ENCODE measurements at places on chromosomes 1 and 21. TPM values are rescaled to one million over a fixed set of nuclear protein-coding genes. Genes with fewer than 3 reads are reported as not detected.

GRCh38 chr1:150688763-150689162 lies 8.2 kb downstream of the GOLPH3L start:
- DNase-seq, result no peak

DNA sequence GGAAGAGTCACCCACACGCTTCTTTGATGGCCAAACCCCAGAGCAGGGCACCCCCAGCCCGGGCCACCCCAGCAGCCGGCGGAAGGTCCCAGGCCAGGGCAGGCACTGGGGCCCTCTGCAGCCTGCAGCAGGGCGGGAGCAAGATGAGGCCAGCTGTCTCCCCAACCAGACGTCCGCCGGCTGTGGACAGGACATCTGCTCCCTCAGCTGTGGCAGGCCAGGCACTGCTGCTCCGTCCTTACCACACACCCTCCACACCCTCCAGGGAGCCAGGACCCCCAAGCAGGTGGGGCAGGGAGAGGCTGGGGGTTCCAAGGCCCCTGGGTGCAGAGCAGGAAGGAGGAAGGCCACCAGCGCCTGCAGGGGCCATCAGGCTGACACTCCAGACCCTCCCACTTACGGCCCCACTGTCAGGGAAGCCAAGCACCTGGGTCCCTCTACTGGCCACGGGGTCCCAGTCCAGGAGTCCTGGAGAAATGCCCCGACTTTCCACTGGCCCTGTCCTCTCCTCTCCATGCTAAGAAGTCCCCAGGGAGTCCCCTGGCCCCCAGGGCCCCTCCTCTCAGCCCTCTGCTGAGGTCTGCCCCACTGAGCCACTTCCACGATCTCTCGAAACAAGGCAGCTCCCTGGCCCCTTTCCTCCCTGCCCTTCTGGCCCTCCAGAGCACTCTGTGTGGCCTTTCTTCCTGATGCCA lies 5.6 kb downstream of the WNT9A start:
- no peak for DNase-seq

GRCh38 chr1:201274616-201275252 lies 8.6 kb upstream of the PKP1 start:
- no peak for DNase-seq

DNA sequence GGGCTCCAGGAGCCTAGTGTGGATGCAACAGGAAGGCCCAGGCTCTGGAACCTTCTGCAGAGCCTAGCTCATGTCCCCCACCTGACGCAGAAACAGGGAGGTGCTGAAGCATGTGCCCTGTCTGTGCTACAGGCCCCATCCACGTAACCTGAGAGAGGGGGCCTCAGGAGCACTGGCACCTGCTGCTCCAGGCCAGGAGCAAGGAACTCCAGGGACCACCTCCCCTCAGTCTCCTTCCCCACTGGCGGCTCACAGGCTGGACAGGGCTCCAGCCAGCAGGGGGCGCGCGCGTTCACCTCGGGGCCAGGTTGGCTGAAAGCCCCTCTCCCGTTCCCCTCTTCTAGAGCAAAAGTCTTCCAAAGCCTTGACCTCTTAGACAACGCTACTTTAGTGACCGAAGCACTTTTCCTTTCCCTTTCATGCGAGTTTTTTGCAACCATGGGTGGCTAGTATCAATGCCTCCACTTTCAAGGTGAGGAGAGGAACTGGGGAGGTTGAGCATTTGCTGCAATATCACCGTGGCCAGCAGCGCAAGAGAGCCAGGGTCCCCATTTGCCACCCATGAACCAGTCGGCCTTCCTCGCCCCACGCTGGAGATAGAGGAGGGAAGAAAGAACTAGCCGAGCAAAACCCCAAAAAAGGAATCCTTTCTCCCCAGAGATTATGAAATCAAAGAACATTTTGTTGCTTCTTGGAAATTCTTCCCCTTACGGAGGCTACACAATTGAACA lies 52.4 kb upstream of the GPR157 start:
- DNase-seq, result no peak

GRCh38 chr1:211599250-211599649 lies 20.3 kb upstream of the SLC30A1 start:
- DNase-seq, result no peak

DNA sequence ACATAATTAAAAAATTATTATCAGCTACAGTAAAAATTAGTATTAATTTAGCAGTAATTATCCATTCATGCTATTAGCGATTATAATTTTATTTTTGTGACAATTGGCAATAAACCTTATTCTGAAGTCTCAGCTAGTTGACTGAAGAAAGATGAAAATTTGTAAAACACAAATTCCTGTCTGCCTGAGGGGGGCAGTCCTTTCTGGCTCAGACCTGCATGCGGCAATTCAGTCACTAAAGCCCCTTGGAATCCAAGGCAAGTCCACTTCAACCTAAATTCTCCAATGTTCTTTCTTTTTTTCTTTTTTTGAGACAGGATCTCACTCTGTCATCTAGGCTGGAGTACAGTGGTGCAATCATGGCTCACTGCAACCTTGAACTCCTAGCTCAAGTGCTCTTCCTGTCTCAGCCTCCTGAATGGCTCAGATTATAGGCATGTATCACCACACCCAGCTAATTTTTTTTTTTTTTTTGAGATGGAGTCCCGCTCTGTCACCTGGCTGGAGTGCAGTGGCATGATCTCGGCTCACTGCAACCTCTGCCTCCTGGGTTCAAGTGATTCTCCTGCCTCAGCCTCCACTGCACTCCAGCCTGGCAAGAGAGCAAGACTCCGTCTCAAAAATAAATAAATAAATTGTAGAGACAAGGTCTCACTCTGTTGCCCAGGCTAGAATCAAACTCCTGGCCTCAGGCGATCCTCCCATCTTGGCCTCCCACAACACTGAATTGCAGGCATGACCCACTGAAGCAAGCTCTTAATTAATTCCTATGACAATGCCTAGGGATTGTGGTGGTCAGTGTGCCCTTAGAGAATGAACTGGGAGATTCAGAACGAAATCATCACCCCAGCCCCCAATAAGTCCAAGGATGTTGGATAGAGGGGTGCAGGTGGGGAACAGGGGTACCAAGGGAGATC lies 24.2 kb upstream of the ITPKB start:
- DNase-seq, result no peak

GRCh38 chr1:157438613-157439012 lies 113.7 kb downstream of the FCRL5 start:
- DNase-seq, result no peak

RGS1 gene
- total RNA-seq, result not detected

DNA sequence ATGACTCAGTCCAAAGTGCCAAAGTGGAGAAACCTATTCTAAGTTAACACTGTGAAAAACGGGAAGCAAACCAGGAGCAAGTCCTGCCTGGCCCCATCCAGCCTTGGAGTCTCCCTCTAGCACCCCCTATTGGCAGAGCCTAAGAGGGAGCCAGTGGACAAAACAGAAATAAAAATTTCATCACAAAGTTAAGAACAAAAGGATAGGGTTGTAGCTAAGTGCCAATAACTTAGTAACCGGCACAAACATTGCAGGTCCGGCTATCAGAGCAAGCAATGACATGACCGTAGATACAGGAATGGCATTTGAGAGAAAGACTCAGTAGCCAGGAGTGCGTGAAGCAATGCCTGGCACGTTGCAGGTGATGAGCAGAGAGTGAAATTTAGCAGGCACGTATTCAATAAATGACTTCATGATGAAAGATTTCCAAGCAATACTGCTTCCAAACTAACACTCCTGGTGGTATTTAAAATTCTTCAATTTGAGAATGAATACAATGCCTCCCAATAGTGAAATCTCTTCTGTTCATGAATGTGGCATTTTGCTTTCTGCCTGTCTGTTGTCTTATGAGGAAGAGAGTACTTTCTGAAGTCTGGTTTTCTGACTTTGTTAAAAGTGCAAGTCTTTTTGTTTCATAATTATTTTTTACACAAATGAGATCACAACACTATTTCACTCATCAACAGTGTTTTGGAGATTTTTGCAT lies 391.0 kb downstream of the OMA1 start:
- no peak for DNase-seq

Measured in A172 (cell line).